Activated CD4-positive, alpha-beta T cell treated with anti-CD3 and anti-CD28 coated beads, Interleukin-2, amount 10 ng/mL, durations not matched to agents 7 days and 5 days (primary cell): ENCODE measurements at places on chromosomes 13 and 19. TPM values are rescaled to one million over a fixed set of nuclear protein-coding genes. Genes with fewer than 3 reads are reported as not detected.

Gene NLRP9
- total RNA-seq = not detected

Gene MIR17HG
- 8.1 TPM for total RNA-seq

DNA sequence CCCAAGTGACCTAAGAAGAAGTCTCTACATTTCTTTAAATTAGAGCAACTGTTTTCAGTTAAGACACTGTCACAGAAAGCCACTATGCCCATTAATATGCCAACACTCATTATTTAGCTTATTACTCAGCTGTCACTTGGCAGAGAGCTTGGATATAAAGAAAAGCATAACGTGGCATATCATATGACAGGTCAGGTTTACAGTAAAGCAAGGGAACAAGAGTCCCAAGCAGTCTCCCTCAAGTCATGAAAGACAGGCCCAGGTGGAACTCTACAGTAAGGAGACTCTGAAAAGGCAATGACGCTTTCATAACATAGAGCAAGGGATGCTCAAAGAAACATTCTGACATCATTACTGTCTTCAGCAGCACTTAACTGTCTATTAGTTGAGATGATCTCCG, 6.3 kb downstream of the LHFPL6 start:
- DNase-seq = no peak
- H3K4me3 ChIP-seq = no peak overlapping the region
- H3K27me3 ChIP-seq = peaks cover 32% of the 10 kb centered on the region
- no peaks in the 10 kb centered on the region for H3K36me3 ChIP-seq
- H3K4me1 ChIP-seq = no peaks in the 10 kb centered on the region

GRCh38 chr19:41384351-41384750, 8.0 kb downstream of the TMEM91 start:
- no peak overlapping the region for H3K27ac ChIP-seq
- DNase-seq = no peak
- H3K36me3 ChIP-seq = peaks cover 6% of the 10 kb centered on the region
- H3K4me3 ChIP-seq = no peak overlapping the region
- H3K4me1 ChIP-seq = no peaks in the 10 kb centered on the region

- peaks cover 67% of the 10 kb centered on the region for H3K4me1 ChIP-seq
- H3K27ac ChIP-seq = peak overlapping the region; percentile 79
- peaks cover 4% of the 10 kb centered on the region for H3K36me3 ChIP-seq
- DNase-seq = no peak
- peak overlapping the region; percentile 66 for H3K4me3 ChIP-seq
Observed at GRCh38 chr19:10416083-10416379, 4.3 kb upstream of the PDE4A start.

- H3K4me1 ChIP-seq = peaks cover 8% of the 10 kb centered on the region
- H3K36me3 ChIP-seq = peaks cover 13% of the 10 kb centered on the region
- DNase-seq = no peak
- no peak overlapping the region for H3K27ac ChIP-seq
Observed at GRCh38 chr19:5676105-5676771, 4.1 kb downstream of the MICOS13 start.
